CD4-positive, alpha-beta T cell (primary cell): ENCODE measurements at places on chromosomes 1 and 21.

DNA sequence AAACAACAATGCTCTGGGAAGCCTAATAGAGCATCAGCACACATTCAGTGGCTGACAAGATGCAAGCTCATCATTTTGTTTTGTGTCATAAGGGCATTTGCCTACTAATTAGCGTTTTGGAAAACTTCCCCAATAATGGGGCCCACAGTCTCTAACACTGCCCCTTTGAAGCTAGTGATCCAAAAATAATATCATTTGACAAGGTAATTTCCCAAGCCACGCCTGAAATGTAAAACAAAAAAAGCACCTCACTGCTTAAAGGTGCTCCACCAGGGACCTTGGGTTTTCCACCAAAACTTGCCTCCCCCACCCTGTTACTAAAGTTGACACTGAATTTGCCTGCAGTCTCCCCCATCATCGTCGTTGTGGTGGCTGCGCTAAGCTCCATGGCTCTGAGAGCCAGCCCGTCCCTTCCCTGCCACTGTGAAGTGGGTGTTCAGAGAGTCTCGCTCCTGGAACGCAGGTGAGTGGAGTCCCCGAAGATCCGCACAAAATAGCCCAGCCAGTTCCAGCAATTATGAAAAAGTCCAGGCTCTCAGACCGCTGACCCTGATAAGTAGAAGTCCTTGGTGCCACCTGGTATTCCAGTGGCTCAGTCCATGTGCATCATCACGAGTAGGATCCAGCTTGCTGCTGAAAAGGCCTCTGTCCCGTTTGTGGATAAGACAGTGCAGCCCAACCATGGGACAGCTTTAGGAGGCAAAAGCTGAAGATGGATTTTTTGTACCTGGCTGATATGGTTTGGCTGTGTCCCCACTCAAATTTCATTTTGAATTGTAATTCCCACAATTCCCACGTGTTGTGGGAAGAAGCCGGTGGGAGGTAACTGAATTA, 52.2 kb downstream of the RAB3GAP2 start:
- no peak for DNase-seq

GRCh38 chr21:29151931-29152330, 21.5 kb downstream of the MAP3K7CL start:
- no peak for DNase-seq

GRCh38 chr1:185733818-185734735, at the start of gene HMCN1:
TSS of gene HMCN1 (plus strand) at chr1:185734391. CDS start at chr1:185734780, 389 bp downstream.
- DNase-seq = peak; percentile 0

DNA sequence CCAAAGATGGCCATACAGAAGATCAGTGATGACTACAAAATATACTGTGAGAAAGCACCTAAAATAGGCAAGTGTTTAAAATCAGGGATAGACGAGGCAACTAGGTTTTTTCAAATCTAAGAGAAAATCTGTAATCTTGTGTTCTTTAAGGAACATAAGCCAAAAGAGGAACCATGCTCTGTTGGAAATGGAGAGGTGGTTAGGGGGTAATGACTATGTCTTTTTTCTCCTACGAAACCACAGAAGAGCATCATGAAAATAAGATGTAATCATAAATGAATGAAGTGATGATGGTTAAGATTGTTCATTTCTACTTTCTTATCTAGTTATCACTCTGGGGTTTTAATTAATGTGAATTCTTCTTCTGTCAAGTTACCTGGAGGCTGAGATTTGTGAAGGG, 43.1 kb downstream of the RGSL1 start:
- DNase-seq = no peak

DNA sequence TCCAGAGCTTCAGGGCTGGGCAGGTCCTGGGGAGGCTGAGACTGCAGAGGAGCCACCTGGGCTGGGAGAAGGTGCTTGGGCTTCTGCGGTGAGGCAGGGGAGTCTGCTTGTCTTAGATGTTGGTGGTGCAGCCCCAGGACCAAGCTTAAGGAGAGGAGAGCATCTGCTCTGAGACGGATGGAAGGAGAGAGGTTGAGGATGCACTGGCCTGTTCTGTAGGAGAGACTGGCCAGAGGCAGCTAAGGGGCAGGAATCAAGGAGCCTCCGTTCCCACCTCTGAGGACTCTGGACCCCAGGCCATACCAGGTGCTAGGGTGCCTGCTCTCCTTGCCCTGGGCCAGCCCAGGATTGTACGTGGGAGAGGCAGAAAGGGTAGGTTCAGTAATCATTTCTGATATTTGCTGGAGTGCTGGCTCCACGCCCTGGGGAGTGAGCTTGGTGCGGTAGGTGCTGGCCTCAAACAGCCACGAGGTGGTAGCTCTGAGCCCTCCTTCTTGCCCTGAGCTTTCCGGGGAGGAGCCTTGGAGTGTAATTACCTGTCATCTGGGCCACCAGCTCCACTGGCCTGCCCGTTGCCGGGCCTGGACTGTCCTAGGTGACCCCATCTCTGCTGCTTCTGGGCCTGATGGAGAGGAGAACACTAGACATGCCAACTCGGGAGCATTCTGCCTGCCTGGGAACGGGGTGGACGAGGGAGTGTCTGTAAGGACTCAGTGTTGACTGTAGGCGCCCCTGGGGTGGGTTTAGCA, 9.3 kb downstream of the MYBPH start:
- DNase-seq = no peak

- DNase-seq = no peak
Observed at GRCh38 chr1:69421286-69421685, 146.4 kb upstream of the LRRC7 start.

DNA sequence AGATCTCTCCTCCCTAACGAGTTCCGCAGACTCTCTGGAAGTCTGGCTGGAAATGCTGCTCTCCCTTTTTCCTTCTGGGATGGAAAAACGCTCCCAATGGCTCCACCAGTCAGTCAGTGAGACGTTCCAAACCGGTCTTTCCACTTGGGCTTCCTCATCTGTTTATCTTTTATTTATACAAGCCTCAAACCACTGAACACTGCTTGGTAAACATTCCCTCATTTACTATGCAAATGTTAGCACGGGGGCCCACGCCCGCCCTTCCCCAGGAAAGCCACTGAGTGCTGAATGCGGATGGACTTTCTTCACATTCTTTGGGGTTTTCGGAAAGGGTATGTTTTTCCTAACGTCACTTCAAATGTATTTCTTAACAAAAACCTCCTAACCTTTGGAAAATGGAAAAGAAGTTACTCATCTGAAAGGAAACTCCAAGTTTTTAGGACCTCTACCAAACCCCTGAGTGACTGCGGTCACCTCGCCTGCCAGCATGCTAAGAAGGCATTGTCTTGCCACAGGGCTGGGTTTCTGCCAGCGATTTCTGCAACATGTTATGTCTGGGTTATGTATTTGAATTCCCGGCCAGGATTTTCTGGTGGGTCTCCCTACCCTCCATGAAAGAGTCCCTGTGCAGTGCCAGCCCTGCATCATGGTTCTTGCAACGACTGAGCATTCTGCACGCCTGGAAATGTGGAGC, 14.0 kb upstream of the UMODL1 start:
- DNase-seq = no peak

- no peak for DNase-seq
Observed at GRCh38 chr1:211614615-211615014, 35.7 kb upstream of the SLC30A1 start.

GRCh38 chr21:23639721-23640120, 1967.6 kb downstream of the MRPL39 start:
- DNase-seq = no peak

- DNase-seq = no peak
Observed at GRCh38 chr1:159005676-159006075, 4.0 kb upstream of the IFI16 start.

GRCh38 chr1:98323906-98324358, 337.6 kb upstream of the SNX7 start:
- DNase-seq = no peak

GRCh38 chr1:187504779-187505178, 676.0 kb downstream of the PLA2G4A start:
- no peak for DNase-seq

DNA sequence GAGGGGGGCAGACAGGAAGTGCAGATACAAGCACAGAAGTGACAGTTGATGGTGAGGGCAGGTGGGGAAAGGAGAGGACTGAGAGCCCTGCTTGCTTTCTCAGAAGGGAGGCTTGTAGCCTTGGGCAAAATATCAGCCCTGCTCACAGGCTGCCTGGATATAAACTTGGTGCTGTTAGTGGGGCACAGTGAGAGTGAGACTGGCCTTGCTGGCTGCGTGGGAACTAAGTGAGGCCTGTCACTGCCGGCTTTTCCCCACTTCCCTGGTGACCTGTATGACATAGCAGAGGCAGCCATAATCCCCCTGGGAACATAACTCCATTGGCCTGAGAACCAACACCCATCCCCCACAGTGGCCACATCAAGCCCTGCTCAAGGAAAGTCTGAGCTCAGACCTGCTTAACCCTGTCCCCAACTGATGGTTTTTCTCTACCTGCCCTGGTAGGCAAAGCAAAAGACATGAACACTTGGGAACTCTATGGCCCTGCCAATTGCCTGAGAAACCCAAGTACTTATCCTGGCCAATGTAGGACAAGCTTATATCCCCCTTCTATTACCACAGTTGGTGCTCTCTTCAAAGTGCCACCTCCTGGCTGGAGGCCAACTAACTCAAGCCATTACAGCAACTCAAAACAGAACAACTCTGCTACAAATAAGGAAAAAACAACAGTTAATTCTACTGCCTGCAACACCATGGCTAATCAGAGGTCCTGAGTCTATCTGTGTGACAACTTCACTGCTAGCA, 472.7 kb downstream of the PLPP3 start:
- no peak for DNase-seq

GRCh38 chr1:206808615-206809014, 36.3 kb upstream of the IL10 start:
- peak; percentile 62 for DNase-seq

- peak; percentile 60 for DNase-seq
Observed at GRCh38 chr1:6423321-6423999, 1.1 kb upstream of the ESPN start.

DNA sequence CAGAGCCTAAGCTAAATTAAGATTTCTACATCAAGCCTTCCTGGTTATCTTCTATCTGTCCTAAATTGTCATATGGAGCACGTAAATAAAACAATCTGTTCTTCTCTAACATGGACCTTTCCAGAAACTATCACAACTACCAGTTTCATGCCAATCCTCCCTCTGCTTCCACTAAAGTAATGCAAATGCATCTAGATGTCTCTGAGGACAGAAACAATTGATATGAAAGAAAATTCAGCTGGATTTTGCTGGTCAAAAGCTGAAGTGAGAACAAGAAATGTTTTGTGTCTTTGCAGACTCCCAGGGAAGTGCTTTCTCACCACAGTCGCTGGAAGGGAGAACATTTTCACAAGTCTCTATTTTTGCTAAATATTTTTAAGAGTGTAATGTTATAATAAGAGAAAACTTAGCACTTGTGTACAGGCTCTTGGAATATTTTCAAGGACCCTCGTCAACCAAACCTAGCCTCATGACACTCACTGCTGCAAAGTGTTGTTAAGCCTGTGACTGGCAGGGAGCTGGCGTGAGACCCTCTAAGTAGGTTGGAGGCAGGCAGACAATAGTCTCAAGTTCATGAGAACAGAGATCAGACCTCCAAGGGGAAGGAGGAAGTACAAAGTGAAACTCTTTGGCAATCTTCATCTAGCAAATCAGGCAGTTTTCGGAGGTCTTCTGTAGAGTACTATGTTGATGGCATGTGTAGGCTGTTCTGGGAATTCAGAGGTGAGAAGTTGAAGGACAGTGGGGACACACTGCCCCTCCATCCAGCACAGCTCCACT, 38.8 kb downstream of the DNASE2B start:
- no peak for DNase-seq

DNA sequence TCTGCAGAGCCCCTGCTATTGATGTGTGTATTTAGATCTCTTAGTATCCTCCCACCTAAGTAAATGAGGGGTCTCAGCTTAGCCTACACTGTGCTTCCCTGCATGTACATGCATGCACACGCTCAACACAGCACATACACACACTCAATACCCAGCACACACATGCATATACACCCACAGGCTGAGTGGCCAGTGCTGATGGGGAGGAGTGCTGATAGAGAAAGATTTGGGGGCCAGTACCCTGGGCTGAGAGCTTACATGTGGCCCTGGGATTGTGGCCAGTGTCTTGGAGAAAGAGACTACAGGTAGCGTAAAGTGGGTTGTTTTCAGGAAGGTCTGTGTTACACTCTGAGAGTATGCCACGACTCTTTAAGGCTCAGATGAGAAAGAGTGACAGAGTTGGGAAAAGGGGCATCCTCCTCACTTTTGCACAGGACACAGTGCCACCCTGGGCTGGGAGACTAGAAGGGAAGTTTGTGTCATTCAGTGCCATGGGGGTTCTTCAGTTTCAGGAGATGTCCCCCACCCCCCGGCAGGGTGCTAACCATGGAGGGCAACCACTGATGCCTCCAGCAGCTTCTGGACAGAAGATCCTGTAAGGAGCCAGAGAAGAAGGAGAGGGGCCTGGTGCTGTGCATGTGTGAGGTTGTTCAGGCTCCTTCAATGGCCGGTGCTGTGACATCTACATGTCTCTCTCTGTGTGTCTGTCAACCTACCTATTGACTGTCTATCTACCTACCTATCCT, 166.8 kb downstream of the RHOU start:
- no peak for DNase-seq

- no peak for DNase-seq
Observed at GRCh38 chr1:212669102-212669501, 30.5 kb downstream of the BATF3 start.
